HTR-8/SVneo (cell line): ENCODE measurements at places on chromosomes 12 and 14.
A peak's percentile ranks its signal among the peaks of the same experiment; 100 is the strongest.

DNA sequence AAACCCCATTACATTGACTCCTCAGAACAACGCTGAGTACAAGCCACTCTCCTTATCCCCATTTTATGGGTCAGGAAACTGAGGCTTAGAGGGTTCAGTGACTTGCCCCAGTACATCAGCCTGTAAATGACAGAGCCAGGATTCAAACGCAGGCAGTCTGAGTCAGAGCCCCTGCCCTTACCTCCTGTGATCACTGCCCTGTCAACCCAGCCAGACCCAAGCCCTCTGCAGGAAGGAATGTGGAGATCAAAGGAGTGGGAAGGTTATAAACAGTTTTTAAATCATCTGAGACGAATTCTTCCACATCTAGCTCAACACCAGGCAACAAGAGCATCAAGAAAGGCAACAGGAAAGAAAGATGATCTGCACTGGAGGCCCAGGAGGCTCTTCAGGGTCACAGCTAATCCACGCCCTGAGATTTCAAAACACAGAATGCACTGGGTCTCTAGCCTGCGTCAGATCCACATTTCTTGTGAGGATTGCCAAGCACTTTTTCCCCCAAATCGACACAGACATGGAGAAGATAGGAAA lies 38.5 kb downstream of the SPTB start:
- DNase-seq, result peak; percentile 98

DNA sequence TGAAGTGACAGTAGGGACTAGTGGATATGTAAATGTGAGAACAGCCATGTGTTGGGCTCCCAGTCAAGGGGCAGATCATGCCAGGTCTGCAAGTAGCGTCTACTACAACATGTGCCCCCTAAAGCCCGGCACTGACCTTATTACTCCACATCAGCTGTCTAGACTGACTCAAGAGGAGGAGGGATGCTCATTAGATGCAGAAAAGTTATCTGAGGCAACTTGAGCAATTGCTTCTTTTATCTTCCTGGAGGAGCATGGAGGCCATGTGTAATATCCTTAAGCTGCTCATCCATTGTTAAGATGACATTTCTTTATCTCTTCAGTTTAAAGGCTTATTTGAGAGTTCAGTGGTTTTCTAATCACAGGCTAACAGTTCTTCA lies 404.7 kb upstream of the FLRT2 start:
- no peak for DNase-seq

DNA sequence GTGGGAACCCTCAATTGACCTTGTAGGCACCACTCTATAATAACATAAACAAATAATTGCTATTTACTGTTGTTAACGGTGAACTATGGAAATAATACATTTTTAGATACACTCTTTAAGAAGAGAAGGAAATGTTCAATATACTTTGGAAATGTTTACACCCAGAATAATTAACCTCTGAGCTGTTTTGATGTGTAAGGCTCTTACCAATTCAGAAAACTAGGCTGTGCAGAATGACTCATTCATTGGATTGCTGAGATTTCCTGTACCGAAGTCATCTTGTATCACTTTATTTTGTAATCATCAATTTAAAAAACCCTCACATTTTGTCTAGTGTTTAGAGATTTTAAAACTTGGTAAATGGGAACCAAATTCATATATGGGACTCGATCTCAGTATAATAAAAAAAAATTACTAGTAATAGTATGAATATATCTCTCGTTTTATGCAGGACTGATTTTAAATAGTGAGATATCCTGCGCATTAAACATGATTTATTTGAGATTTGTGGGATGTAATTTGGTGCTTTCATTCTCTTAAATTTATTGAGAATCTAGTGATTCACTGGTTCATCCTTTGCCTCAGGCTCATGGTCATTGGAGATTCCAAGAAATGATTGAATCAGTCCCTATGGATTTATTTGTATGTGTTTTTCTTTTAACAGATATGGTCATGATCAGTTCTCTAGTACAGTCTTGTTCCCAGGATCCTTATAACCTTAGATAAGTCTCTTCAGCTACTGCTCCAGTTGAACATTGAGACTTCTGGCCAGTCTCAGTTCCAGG lies 3.9 kb downstream of the SAMD4A start:
- peak; percentile 73 for DNase-seq

DNA sequence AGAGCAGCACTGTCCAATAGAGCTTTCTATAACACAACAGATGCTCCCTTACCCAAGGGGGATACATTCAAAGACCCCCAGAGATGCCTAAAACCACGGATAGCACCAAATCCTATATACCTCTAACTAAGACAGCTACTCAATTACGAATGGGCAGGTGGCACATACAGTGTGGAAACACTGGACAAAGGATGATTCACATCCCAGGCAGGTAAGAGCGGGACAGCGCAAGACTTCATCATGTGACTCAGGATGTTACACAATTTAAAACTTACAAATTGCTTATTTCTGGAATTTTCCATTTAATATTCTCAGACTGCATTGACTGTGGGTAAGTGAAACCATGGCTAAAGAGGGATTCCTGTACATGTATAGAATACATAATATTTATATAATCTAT lies 5.5 kb upstream of the HCFC2 start:
- no peak for DNase-seq

GRCh38 chr12:75631831-75632230 lies 120.4 kb upstream of the KRR1 start:
- DNase-seq, result no peak

GRCh38 chr14:64200170-64200569 lies 94.0 kb downstream of the ESR2 start:
- no peak for DNase-seq

GRCh38 chr12:79331870-79332269 lies 358.9 kb downstream of the PAWR start:
- no peak for DNase-seq

DNA sequence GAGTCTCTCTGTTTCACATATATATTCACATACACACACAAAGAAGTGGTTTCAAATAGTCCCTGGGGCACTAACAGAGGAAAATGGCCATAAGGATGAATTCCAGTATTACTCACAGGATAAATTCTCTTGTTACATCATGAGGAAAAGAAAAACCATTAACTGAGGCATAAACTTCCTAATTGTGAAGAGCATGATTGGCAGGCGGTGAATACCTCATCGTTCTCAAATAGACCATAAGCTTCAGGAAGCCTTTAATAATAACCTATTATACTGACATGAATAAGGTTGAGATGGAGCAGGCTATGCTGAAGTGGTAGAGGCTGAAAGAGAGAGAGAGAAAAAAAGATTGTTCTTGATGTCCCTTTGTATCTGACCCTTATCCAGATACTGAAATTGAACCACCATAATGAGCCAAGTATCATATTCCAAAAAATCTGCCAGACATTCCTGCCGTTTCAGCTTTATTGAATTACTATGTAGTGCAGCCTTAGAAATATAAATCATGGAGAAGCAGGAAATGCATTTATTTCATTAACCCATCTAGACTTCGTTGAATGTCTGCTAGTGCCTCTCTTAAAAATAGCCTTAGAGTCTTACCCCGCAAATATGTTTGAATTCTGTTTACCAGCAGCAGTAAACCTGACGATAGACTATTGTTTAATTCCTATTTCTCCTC lies 86.8 kb downstream of the NUAK1 start:
- DNase-seq, result no peak

GRCh38 chr12:113056631-113057488 lies at the start of gene DTX1:
DTX1 (plus strand) TSS chr12:113056730; CDS start chr12:113058193, 1,463 bp downstream.
- no peak for DNase-seq

- no peak for DNase-seq
Observed at GRCh38 chr12:54373649-54374561, 9.6 kb upstream of the GPR84 start.

DNA sequence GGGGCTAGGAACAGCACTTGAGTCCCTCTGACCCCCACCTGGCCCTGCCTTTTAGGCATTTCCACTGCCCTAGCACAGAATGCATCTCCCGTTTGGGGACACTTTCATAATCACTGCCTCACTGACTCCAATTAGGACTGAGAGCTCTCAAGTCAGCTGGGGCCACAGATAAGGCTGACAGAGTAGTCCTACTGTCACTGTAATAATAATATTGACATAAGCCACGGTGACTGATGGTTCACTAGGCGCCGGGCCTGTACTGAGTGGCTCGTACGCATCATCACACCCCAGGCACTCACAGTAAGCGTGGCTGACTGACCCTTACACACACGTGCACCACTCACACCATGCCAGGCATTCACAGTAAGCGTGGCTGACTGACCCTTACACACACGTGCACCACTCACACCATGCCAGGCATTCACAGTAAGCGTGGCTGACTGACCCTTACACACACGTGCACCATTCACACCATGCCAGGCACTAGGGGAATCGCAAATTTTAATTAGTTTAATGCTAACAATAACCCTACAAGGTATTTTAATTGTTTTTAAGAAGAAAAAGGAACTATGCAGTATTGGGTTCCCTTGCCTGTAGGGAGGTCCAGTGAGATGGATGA lies 87.7 kb downstream of the CHGA start:
- no peak for DNase-seq

DNA sequence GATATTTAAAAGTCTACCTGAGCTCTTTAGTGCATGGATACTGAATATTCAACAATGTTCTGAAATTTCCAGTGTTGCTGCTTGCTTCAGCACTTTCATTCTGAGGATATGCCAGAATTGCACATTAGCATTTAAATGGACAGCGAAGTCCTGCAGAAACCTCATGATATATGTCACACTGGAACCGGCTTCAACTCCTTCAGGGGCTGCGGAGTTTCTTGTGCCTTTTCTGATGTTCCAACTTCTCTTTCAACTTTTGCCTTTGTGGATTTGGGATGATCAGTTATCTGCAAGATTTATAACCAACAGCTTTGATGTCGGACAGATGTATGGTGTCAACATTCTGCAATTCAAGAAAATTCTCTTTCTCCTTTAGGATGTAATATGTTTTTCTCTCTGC lies 142.5 kb upstream of the LMNTD1 start:
- DNase-seq, result no peak

GRCh38 chr14:105161964-105162668 lies 6.5 kb downstream of the JAG2 start:
- no peak for DNase-seq

GRCh38 chr14:104113631-104114420 lies 24.6 kb upstream of the KIF26A start:
- DNase-seq, result no peak

DNA sequence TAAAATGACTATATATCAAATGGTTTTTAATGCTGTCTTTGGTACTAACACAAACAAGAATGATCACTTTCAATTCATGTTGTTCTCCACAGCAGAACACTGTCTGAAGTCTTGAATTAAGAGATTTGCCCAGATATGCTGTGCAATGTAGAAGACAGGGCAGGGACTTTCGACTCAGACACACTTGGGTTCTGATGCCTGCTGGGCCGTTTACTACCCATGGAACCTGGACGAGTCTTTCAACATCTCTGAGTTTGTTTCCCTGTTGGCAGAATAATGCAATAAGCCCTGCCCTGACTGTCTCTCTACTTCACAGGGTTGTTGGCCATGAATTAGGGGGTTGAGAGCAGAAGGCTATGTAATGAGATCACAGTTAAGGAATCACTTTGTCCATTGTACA lies 162.6 kb upstream of the TMPO start:
- DNase-seq, result peak; percentile 6

GRCh38 chr12:34186492-34186891 lies 164.2 kb downstream of the ALG10 start:
- DNase-seq, result no peak

GRCh38 chr12:49160399-49160798 lies 28.5 kb downstream of the TUBA1A start:
- DNase-seq, result no peak

DNA sequence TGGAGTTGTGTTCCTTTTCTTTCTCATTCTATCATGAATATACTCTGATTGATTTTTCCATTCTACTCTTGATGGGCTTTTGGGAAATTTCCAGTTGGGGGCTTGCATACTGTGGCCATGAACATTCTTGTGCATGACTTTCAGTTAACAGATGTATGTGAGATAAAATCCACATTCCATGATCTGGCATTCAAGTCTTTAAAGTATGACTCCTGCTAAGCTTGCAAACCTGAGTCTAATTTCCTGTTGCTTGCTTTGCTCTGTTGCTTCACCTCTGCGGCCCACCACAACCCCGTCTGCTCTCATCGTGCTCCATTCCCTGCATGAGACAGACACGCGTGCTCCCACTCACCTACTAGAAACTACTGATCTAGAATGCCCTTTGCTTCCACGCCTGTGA lies 24.3 kb upstream of the NPAS3 start:
- DNase-seq, result no peak

DNA sequence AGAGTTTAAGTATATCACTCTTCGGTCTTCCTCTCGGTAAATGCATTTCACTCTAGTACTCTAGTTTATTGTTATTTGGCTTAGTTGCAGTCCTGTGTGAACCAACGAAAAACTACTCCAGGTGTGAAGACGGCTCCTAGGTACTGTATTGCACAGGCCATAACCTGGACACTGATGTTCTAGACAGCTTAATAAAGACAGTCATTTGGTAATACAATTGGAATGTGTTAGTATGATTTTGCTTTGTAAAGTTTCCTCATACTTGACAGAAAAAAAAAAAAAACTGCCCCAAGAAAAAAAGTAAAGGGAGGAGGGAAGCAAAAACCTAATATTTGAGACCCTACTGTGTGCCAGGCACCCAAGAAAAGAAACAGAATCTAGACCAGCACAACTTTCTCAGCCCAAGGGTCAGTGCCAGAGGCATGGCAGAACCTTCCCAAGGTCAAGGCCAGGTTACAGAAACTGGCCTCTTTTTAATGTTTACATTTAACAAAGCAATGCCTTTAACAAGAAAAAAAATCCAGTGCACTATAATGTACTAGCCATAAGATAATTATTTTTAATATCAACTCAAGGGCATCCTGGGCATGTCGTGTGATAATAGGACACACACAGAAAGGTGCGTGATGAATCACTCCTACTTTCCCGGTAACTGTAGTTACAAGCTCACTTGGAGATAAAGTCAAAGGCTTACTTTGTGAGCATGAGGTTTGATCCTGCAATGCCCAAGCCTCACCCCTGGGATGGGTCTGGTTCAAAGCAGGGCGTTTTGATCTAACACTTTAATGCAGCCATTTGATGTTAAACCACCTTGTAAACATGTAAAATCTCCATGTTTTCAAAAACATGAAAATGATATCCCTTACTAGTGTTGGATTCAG lies 110.6 kb downstream of the BMP4 start:
- no peak for DNase-seq

GRCh38 chr14:24881116-24881893 lies 168.6 kb downstream of the STXBP6 start:
- no peak for DNase-seq

DNA sequence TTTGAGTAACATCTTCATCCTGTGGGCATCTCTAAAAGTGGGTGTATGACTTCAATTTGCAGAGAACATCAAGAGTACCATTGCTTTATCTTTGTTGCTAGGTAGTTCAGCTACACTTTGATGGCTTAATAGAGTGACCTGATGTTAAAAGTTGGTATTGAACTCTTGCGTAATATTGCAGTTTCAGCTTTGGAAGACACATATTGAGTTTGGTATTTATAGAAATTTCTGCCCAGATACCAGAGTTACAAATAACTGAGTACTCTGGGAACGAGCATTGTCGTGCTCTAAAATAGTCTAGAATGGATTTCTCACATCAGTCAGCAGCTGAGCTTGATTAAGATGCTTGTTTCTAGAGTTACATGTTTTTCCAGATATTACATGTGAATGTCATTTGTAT lies 24.8 kb upstream of the AKAP5 start:
- no peak for DNase-seq
